ENCODE measurements at places on chromosomes 5 and 9. TPM values are rescaled to one million over a fixed set of nuclear protein-coding genes. Genes with fewer than 3 reads are reported as not detected.

- DNase-seq: no peak
These were observed 119.4 kb downstream of the VCAN start for GRCh38 chr5:83590966-83591365.

GRCh38 chr5:61801174-61801573 is 469.1 kb downstream of the ZSWIM6 start:
- DNase-seq: no peak

DNA sequence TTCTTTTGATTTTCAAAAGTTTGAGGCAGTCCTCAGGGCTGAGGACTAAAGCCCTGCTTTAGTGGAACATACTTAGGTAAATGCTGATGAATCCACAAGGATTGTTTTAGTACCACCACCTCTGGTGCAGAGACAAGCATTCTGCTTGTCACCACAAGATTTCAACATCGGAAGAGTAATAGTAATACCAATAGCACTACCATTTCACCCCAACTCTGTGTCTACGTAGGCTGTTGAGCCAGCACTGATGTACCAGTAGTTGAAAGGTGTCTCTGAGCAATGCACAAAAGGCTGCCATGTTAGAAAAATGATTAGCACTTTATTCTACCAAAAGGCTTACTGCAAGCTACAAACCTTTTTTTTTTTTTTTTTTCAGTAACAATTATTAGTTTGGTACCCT is 213.2 kb upstream of the SLC24A2 start:
- DNase-seq: no peak

GRCh38 chr5:102762095-102762534 is 7.0 kb downstream of the PAM start:
- DNase-seq: no peak

DNA sequence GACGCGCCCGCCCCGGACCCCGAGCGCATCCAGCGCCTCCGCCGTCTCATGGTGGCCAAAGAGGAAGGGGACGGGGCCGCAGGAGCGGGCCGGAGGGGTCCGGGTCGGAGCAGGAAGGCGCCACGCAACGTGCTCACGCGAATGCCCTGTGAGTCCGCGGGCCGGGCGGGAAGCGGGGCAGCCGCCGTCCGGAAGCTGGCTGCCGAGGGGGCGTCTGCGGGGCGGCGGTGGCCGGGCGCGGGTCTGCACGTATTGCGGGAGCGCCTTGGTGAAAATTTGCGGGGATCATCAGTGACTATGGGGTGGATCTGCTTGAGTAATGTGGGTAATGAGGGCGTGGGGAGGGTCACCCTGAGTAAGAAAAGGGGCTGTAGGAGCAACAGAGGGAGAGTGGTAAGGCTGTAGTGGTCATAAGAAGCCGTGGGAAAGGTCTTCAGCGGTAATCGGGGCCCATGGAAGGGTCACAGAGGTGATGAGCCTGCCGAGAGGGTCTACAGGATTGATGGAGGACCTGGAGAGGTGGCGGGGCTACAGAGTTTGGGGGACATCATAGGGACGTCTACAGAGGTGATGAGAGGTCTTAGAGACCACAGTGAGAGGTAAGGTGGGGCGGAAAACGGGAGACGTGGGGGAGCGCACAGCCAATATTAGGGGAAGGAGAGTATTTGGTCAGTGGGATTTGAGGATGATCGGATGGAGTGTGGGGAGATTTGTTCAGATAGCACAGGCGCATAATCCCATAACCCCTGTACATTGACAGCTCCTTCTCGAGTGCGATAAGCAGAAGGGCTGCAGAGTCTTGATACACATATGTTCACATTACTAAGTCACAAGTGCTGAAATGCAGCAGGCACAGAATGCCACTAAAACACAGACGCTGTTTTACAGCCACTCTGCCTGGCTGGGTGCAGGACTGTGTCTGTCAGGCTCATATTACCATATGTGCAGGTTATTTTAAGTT is 819 bp downstream of the LSM11 start:
- DNase-seq: no peak

DNA sequence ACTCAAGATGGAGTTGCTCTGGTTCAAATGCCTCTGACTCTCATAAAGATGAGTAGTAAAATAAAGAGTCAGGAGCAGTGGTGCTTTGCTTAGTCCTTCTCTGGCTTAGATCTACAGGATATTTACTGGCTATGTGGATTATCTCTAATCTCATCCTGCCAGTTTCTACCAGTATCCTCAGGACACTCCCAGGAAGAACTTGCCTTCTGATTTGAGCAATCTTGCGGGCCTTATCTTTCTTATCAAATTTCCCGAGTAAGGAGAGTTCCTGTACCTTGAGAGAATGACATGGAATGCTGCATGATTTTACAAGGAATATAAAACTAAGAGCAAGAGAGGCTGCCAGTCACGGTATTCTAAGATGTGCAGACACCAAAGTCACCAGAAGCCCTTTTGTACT is 364.0 kb downstream of the ARHGEF28 start:
- DNase-seq: no peak

- no peak for DNase-seq
These were observed 54.6 kb downstream of the MEGF9 start for GRCh38 chr9:120659676-120660075.

DNA sequence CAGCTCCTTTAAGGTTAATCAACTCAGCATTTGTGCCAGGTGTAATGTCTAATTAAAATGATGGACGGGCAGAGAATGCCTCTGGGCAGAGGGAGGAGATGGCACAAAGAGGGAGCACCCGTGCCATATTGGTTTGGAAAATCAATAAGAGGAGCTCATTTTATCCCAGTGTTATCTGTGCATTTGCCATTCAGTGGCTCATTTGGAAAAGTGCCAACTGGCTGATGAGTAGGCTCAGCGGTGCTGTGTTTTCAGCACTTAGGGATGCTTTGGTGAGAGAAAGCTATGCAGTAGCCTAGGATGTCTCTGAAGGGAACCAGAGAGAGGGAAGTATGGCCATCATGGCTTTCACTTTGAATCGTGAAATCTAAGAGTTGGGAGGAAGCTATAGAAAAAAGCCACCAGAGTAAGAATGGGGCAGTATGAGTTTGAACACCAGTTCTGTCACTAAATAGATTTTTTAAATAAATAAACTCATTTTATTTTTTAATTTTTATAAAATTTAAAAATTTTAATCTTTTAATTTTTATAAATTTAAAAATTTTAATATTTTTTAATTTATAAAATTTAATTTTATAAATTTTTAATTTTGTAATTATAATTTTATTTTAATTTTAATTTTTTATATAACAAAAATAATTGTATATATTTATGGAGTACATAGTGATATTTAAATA is 472.8 kb downstream of the BRINP1 start:
- no peak for DNase-seq

DNA sequence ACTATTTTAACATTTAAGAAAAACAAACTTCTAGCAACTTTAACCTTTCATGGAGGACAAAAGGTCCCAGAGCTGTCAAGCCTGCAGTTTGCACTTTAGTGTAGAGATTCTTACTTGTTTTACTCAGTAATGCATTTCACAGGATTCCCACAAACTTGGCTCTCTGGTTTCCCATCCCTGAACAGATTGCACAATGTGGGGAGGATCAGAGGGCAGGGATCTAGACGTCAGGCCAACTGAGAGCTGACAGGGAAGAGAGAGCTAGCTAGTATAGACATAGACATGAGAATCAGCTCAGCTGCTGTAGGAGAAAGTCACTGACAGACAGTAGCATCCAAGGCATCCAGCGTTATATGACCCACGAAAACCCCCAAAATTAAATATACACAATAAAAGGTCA is 20.9 kb upstream of the BNIP1 start:
- no peak for DNase-seq

- DNase-seq: no peak
These were observed 161.7 kb downstream of the RANBP17 start for GRCh38 chr5:171023508-171023907.

- no peak for DNase-seq
These were observed 4.3 kb upstream of the C7 start for GRCh38 chr5:40904994-40905306.

GRCh38 chr5:83145882-83146331 is 68.6 kb downstream of the XRCC4 start:
- no peak for DNase-seq

GRCh38 chr5:180618829-180619562 is 27.7 kb upstream of the SCGB3A1 start:
- DNase-seq: no peak

- DNase-seq: no peak
These were observed 37.8 kb upstream of the ADRB2 start for GRCh38 chr5:148788636-148789035.

- no peak for DNase-seq
These were observed 101.0 kb upstream of the MRPS30 start for GRCh38 chr5:44707721-44708120.

- DNase-seq: no peak
These were observed 94.3 kb downstream of the WDR41 start for GRCh38 chr5:77397686-77398292.

GRCh38 chr5:121271546-121271945 is 580.1 kb upstream of the FTMT start:
- DNase-seq: no peak

DNA sequence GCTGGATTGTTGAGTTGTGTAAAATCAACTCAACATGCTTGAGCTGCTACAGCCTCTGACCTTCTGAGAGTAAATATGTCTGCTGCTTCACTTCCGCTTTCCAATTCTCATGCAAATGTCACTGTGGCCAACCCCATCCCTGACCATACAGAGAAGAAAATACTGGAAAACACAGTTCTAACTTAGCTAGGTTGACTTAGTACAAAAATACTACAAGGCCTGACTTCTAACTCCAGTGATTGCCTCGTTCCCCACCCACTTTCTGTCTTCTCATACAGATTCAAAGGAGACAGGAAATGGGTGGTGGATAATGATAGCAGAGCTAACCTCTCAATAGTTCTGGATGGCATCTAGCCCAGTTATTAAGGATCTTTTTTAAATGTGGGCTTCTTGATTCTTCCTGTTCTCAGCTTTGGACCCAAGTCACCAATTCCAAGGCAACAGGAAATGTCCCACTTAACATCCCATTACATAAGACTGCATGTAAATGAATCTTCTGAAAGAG is 226.6 kb upstream of the SLC24A2 start:
- no peak for DNase-seq

DNA sequence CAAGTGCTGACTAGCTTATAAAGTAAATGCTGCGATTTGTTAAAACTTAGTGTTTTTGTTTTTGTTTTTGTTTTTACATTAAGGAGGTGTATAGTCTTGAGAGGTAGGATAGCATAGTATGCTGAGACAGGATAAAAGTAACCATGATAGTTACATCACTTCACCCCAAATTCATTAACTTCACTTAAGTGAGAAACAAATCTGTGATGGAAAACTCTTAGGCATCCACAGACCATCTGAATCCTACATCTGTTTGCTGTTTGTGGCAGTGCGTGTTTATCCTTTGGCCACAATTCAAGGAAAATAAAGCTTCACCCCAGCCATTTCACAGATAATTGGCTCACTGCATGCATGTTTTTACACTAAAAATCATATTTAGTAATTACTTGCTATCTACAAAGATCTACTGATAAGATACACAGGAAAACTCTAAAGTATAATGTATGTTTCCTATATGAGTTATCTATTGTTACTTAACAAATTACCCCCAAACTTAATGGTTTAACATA is 82.0 kb downstream of the ZNF622 start:
- no peak for DNase-seq

Gene PCDHGB3
- total RNA-seq: 1.6 TPM

Gene OR5C1
- total RNA-seq: not detected

Gene SLC6A7
- total RNA-seq: 41.6 TPM

Gene NOXA1
- 37.3 TPM for total RNA-seq

Gene TCF7
- 11.8 TPM for total RNA-seq

Gene IFNA17
- total RNA-seq: not detected

Gene CDH9
- not detected for total RNA-seq

Gene CCDC69
- 15.8 TPM for total RNA-seq

Gene C9
- not detected for total RNA-seq

Gene FBXO10
- total RNA-seq: 4.7 TPM

Gene MAMDC2
- 24.7 TPM for total RNA-seq

Gene IPO11
- 5.6 TPM for total RNA-seq

Gene CCDC112
- 7.9 TPM for total RNA-seq

Gene TLR4
- 6.6 TPM for total RNA-seq

Gene COL27A1
- 6.8 TPM for total RNA-seq

Data from Peyer's patch (tissue), 4 donors.